ENCODE measurements at places on chromosomes 13 and 19. TPM values are rescaled to one million over a fixed set of nuclear protein-coding genes. Genes with fewer than 3 reads are reported as not detected.

DNA sequence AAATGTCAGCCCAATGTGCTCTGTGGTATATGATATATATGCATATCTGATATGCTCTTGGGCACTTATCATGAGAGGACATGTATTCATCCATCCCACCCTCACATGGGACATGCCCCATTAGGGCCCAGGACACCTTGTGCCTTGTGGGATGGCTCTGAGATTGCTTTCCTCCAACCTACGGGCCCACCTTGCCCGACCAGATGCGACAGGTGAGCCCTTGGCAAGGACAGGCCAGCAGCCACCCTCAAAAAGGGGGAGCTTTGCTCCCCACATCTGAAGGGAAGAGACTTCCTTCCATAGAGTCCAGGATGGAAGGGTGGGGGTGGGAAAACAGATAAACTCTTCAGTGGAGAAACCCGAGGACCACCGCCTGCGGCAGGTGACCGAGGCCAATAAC is 58.6 kb downstream of the SLC7A1 start:
- DNase-seq, result no peak

- DNase-seq, result peak; percentile 65
These were observed 18.4 kb upstream of the MYADM start for GRCh38 chr19:53849237-53849676.

- peak; percentile 82 for DNase-seq
These were observed 12.0 kb downstream of the WDR88 start for GRCh38 chr19:33143897-33144405.

FCER2 gene
- not detected for total RNA-seq

DNA sequence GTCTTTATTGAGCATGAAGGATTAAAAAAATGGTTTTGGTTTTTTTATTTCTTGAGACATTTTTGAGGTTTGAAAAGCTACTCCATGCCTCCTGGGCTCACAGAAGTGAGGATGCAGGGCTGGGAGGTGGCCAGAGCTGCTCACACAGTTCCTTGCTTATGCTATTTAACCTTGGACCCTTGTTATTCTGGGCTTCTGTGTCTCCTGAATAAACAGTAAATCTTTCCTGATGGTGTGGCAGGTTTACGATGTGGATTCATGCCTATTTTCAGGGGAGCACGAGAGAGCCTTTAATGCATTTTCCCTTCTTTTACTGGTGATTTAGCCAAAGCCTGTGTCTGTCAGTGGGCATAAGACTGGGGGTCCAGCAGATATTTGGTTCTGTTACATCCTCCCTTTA is 34.3 kb upstream of the PCDH8 start:
- DNase-seq, result no peak

All from tongue (tissue), 3 donors.